Muscle of back (tissue), 13 donors: ENCODE measurements at places on chromosomes 3 and 15.

DNA sequence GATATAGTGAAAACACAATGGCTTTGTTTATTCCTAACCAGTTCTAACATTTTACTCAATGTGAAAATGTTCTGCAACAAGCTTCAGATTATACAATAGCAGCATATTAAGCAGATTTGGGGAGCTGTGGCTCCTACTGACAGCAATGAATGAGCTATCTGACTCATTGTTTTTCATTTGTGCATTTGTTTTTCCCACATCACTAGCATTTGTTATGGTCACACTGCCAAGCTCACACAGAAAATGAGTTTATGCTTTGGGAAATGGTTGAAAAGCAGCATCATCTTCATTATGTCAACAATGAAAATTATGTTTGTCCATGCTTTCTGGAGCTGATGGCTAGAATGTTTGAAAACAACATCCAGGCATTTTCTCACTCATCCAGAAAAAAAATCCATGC is 53.5 kb downstream of the ZPLD1 start:
- peak; percentile 3 for DNase-seq

DNA sequence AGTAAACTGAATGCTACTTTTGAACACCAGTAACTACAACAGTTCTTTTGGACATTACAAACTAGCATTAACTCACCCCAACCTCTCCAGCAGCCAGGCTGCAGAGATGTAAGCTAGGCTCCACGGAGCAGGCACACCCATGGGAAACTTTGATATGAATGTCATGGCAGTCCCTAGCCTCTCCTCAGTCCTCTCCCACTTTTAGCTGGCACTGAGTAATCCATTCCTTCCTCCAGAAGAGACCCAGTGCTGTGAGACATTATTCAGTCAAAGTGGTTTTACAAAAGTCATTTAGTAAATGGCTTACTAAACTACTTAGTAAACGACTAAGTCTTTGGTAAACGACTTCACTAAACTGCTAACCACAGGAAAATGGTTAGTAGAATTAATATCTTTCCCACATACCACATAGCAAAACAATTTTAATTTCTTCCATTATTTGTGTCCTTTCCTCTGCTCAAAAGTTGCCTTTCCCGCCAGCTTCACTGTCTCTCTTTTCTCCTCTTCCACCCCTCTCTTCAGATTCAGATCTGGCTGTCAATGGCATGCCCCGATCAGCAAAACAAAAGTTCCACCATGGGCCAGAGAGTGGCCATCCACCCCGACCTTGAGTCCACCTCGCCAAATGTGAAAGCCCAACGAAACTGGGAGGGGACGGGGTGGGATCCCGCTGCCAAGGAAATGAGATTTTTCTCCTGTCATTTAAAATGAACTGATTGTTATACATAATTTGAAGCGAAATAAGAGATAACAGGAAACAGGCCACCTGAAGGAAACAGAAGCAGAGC is 67.5 kb upstream of the TJP1 start:
- DNase-seq, result no peak

DNA sequence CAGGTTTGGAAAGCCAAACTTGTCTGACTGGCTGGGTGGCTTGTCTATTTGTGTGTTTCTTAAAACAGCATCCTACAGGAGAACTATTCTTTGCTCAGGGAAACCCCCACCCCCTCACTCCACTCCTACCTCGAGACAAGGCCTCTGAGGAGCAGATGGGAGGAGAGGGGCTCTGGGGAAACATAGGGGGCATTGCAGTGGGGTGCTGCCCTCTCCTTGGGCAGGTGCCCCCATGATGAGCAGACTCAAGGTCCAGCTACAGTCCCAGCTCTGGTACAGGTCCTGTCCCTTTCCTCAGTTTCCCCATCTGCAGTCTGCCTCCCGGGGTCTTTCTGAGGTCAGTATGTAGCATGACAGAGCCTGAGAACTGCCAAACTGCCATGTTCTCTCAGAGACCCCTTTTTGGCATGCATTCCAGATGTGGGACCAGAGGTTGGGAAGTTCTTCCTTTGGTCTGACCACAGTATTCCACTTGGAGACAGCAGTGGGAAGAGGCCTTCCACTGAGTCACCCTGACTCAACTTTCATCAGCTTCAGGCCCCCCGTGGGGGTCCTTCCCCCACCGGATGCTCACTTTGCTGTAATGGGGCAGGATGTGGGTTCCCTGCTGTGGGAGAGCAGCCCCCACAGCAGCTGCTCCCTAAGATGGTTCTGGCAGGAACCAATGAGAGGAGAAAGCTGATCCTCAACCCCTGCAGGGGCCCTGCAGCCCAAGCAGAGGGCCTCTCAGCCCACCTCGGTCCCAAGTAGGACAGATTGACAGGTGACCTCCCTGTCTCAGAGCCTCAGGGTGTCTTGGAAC is 32.3 kb upstream of the CYP11A1 start:
- DNase-seq, result no peak

DNA sequence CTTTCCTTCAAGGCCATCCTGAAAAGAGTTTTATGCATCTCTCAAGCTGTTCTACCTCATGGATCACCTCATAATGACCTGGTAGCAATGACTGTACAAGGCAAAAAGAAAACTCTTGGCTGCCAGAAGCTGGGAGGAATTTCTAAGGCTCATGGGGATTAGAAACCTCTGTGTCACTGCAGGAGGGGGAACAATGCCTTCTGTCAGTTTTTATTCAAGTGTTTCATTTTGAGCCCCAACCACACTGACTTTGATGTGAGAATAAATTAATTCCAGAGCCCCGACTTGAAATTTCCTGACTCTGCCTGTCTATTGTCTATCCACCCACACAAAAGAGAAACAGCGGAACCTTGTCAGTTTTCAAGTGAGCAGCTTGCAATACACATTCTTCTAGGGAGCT is 58.7 kb upstream of the MRPL3 start:
- no peak for DNase-seq

GRCh38 chr3:43932921-43933320 is 242.2 kb downstream of the ABHD5 start:
- DNase-seq, result peak; percentile 74

DNA sequence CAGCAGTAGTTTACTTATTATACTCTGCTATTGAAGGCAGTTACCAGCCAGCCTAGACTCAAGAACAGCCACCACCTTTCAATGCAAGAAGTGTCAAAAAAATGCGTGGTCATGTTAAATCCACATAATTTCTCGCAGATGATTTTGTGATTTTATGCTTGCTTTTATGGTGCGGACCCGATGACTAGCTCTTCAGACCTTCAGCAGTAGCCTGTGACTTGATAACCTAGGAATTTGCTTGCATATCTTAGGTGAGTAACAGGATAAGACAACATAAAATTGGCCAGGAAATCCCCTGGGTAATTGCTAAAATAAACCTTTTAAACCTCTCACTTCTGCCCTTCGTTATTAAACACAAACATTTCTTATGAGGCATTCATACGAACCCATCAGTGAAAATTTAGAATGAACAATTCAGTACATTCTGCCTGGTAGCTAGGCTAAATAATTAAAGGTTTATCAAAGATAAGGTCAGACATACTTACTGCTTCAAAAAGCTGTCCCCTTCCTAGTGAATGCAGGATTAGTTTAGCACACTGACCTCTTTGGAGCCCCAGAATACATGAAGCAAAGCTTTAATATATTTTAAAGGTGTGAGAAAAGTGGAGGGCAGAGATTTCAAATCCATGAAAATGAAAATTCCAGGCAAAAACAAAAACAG is 798.8 kb downstream of the OTOL1 start:
- DNase-seq, result no peak

DNA sequence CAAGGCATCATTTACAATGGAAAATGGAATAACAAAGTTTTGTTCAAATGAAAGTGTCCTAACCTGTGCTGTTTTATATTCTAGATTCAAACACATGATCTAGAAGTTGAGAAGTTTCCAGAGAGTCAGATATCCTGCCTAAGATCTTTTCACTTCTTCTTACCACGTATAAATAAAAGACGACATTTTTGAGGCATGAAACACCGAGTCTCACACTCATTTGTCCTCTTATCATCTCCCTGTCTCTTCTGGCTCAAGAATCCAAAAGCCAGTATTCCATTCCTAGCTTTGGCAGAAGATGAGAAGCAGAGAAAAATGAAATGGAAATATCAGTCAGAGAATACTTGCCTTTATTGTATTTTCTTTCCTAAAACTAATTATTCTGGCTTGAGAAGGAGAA is 738.6 kb upstream of the NR2F2 start:
- no peak for DNase-seq

DNA sequence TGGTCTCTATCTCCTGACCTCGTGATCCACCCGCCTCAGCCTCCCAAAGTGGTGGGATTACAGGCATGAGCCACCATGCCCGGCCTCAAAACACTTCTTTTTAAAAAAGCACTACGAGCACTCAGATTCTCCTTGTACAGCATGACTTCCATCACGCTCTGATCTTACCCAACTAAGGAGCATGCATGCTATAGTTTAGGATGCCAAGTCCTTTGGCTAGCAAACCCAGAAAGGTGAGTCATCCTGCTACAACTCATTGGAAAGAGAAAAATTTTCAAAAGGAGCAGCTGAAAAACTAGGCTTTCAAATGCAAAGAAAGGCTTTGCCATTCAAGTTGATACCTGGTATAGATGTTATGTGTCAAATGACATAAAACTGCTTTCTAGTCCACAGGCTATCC is 70.3 kb upstream of the PRICKLE2 start:
- DNase-seq, result peak; percentile 57

GRCh38 chr15:69395991-69396390 is 18.2 kb upstream of the KIF23 start:
- DNase-seq, result no peak

DNA sequence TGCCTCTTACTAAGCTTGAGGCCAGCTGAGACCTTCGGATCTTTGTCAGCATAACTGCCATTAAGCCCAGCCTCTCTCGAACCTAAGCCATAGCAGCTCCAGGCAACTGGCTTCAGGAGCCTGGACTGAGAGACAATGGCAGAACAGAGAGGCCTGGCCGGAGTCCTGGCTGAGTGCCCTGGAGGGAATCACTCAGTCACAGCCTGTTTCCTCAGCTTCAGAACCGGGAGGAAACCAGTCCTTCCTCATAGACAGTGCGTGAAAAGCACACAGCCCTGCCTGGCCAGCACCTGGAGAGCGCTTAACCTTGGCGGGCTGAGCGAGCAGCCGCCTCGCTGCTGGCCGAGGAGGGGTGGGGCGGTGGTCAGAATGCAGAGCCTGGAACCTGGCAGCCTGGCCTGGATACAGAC is 21.6 kb downstream of the RNU5B-1 start:
- DNase-seq, result no peak

GRCh38 chr3:58340594-58341244 is 8.0 kb downstream of the PXK start:
- no peak for DNase-seq

DNA sequence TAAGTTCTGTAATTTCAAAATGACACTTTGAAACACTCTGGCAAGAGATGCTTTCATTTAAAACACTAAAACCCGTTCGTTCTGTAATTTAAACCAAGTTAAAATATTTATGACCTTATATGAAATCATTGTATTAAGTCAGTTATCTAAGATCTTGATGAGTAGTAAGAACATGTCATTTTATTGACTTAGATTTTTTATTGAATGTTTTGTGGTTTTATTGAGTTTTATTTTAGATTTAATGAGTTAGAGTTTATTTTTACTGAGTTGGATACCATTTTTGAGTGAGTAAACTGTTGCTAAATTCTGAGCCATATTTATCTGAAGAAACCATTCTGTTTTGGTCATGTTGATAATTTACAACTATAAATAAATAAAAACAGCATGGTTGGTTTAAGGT is 94.3 kb downstream of the PPARG start:
- DNase-seq, result no peak

DNA sequence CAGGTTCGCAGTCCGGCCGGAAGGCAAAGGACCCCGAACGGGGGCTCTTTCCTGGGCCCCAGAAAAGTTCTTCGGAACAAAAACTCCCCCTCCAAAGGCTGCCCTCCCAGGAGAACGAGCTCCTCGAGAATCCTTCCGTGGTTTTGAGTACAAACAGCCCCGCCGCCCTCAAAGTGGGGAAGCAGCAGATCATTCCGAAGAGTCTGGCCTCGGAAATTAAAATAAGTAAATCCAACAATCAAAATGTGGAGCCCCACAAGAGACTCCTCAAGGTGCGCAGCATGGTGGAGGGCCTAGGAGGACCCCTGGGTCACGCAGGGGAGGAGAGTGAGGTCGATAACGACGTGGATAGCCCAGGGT is 1.3 kb downstream of the ARHGEF26 start:
- DNase-seq, result no peak

- no peak for DNase-seq
Observed at GRCh38 chr3:136671921-136672320, 80.3 kb downstream of the STAG1 start.

DNA sequence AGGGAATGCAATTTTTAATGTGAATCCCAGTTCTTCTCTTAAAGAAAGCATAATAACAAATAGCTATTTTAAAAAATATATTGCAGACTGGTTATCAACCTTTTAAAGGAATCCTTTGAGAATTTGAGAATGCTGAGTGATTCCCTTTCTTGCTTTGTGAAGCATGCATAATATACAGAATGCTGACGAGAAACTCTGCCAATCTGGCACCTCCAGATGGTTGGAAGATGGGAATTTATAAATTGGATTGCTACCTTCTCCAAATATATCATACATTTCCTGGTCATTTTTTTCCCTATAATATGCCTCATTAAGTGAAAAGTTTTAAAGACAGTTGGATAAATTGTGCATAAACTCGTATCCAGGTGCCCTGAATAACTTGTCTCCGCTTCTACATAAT is 333.9 kb upstream of the ARPP21 start:
- DNase-seq, result no peak

DNA sequence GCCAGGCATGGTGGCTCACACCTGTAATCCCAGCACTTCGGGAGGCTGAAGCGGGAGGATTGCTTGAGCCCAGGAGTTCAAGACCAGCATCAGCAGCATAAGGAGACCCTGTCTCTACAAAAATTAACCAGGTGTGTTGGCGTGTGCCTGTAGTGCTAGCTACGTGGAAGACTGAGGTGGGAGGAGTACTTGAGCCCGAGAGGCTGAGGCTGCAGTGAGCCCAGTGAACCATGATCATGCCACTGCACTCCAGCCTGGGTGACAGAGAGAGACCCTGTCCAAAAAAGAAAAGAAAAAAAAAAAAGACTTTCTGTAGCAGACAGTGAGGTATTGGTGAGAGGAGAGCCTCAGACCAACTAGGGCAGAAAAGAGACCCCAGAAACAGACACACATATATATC is 263.8 kb downstream of the XXYLT1 start:
- no peak for DNase-seq

DNA sequence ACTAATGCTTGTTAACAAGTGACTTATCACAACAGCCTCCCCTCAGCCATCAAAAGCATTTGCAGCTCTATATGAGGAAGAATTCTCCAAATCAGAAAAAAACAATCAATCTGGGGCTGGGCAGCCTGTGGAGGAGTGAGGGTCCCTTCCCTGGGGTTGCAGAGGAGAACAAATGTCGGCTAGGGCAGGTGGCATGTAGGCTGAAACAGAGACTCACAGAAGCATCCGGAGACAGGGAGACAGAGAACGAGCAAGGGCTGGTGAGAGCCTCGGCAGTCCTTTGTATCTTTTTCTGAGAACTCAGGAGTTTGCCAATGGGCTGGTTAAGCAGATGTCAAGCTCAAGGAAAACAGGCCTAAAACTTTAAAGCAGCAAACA is 15.8 kb downstream of the ITGA11 start:
- no peak for DNase-seq

- DNase-seq, result no peak
Observed at GRCh38 chr3:110327870-110328269, 743.7 kb upstream of the NECTIN3 start.
